Right ventricle myocardium superior (tissue), 1 donor: ENCODE measurements at places on chromosomes 11 and 22.
A peak's percentile ranks its signal among the peaks of the same experiment; 100 is the strongest.

DNA sequence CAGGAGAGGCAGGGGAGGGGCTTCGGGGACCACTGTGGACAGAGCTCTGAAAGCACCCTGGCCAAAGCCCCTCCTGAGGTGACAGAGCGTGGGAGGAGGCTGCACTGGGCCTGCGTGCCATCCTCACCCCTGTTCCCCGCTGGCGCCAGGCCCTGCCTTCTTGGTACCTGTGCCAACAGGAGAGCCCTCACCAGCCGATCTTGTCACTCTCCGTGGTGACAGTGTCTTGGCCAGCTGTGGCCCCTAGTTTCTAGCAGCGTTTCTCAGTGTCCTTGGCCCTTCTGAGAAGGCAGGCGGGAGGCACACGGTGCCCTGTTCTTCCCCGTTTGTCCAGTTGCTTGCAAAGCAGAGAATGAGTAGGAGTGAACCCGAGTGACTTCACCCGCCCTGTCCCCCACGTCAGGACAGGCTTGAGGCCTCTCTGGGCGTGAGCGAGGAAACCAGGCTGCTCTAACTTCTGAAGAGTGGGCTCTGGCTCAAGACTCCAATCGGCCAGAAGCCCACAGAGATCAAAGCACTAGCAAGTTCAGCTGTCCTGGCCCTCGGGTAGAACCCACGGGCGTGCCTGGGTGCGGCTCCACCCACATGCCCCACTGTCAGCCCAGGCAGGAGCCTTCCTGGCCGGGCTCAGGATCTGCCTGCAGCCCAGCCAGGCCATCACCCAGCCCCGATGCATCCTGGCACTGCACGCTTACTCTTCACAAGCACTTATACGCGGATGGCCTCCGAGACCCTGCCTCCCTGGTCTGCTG is 60.2 kb upstream of the EMID1 start:
- DNase-seq, result no peak

GRCh38 chr22:45602824-45603595 is 68.6 kb upstream of the ATXN10 start:
- no peak for DNase-seq

DNA sequence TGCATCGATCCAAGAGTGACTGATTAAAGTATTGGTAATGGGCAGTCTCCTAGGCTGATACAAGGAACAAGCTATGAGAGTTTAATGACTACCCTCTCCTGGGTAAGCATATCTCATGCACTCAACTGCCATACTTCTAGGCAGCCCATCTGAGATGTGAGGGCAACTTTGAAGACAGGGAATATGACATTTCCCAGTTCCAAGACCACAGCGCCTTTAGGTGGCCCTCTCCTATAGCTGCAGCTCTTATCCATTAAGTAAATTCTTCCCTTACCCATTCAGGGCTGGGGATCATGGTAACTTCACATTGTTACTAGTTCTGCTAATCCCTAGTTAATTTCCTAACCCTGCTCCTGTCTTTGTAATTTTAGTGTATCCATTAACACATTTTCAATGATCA is 157.3 kb upstream of the CTSC start:
- DNase-seq, result no peak

GRCh38 chr11:69370984-69371709 is 77.2 kb downstream of the MYEOV start:
- no peak for DNase-seq

DNA sequence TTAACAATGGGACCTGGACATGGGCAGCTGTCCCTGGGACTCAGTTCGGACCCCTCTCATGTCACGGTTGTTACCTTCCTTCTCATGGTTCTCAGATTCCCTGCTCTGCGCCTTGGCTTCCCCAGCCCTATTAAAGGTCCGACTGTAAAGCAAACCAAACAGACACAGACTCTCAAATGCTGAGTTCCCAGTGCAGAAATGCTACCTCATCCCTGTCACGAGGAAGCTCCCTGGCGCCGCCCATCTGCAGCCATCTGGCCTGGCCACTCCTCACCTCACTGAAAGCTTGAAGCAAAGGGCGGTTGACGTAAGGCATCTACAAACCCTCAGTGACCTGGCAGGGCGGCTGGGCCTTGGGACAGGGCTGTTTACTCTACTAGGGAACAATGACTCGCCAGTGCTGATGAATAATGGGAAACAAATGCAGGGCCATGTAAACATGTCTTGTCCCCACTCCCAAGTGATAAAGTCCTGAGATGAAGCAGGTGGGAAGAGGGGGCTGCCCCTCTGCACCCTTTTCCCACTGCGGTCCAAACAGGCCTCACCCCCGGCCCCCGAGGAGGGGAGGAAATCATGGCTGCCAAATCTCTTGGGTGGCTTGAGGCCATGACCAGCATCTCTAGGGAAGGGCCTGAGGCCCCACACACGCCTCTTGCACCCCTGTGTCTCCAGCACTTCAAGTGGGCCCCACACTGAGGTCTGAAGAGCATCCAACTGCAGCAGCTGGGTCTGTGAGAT is 49.3 kb downstream of the SCUBE1 start:
- DNase-seq, result peak; percentile 67

GRCh38 chr22:23072077-23072910 is 2.0 kb downstream of the GNAZ start:
- DNase-seq, result peak; percentile 18

DNA sequence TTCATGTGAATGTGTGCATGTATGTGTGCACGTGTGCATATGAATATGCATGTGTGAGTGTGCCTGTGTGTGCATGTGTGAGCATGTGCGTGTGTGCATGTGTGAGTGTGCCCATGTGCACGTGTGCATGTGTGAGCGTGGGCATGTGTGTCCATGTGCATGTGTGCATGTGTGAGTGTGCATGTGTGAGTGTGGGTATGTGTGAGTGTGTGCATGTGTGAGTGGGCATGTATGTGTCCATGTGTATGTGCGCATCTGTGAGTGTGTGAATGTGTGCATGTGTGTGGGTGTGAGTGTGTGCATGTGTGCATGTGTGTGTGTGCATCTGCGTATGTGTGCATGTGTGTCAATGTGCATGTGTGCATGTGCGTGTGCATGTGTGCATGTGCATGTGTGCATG is 94.7 kb downstream of the ST3GAL4 start:
- DNase-seq, result no peak

DNA sequence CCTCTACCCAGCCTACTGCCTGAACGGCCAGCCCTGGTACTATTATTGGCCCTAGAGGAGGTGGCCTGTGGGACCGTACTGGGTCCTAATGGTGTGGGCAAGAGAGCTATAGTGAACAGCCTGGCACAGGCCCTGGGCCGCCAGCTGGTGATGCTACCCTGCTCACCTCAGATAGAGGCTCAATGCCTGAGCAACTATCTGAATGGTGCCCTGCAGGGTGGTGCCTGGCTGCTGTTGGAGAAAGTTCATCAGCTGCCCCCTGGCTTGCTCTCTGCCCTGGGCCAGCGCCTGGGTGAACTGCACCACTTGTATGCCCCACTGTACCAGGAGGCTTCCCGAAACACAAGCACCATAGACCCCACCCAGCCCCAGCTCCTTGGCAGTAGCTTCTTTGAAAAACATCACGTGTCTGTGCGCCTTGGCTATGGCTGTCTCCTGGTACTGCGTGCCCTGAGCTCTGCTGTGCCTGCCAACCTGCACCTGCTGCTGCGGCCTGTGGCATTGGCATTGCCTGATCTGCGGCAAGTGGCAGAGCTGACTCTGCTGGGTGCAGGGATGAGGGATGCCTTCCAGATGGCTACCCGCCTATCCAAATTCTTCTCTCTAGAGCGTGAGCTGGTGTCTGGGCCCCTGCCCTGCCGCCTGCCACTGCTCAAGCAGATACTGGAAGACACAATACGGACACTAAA is 49.0 kb downstream of the DNHD1 start:
- peak; percentile 71 for DNase-seq

GRCh38 chr11:22343371-22344032 is 5.3 kb downstream of the SLC17A6 start:
- no peak for DNase-seq

DNA sequence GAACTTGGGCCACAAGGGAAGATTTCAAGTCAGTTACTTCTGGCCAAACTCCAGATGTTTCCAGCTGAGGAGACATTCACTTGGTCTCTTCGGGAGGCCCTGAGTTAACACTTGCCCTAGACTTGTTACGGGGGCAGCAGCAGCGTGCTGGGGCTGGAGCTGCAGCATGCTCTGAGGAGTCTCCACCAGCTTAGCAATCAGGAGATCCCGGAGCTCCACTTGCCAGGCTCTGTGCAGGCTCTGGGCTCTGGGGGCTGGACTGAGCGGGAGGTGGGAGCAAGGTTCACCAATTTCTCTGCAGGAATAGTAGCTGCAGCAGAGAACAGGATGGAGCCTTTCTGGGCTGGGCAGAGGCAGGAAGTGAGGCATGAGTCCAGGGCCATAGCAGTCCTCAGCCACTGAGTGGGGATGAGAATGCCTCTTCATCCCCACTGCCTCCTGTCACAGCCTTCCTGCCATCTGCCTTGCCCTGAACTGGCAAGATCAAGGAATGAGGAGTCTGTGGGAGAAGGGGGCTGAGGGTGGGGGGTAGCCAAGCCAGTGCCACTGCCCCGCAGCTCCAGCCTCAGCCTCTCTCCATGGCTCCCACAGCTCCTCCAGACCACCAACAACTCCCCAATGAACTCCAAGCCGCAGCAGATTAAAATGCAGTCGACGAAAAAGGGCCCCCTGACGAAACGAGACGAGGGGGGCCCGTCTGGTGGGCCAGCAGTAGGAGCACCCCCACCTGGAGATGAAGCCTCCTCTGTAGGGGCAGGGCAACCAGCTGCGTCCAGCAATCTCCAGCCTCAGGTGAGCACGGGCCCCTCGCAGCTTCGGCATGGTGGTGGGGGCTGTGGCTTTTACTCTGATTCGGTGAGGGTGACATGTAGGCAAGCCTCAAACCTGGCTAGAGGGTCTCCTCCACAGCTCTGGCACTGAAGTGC is 23.4 kb downstream of the GTPBP1 start:
- DNase-seq, result no peak

GRCh38 chr11:81892770-81893635 is 840.7 kb downstream of the FAM181B start:
- no peak for DNase-seq

GRCh38 chr22:19756288-19757128 is 4.1 kb upstream of the TBX1 start:
- peak; percentile 56 for DNase-seq

DNA sequence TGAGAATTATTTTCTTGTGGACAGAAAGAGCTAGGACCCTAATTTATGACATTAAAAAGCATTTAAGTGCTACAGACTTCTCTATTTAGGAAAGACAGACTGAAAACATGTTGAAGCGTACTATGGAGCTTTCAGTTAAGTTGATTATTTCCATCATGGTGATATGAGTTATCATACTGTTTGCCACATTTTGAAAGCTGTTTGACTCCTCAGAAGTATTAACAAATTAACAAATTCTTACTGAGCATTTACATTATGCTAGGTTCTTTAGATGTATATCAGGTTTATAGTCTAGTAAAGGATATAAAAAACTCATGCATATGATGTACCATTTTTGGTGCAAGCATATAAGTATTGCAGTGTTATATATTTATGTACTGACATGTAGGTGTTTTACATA is 50.1 kb downstream of the ARHGEF12 start:
- DNase-seq, result no peak

DNA sequence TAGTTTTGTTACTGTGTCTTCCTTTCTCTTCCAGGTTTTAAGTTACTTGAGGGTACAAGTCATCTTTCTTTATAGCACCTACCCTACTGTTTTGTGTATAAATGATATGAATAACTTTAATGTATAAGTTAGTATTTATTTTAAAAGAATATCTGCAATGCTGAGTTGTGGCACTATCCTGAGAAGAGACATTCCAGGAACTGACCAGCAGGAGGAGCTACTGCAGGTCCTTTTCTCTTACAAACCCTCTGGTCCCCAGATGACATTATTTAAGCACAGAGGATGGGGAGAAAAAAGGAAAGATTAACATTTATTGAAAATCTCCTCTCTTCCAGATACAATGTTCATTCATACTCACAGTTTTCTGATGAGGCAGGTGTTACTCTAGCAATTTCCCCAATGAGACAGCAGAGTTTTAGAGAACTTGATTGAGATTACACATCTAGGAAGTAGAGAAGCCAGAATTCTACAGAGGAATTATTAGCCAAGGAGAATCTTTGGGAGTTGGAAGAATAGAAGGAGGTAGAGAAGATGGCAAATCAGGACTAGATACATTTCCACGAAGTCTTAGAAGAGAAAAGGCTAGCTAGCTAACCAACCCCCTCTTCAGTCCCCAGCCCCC is 541.2 kb upstream of the API5 start:
- DNase-seq, result no peak

DNA sequence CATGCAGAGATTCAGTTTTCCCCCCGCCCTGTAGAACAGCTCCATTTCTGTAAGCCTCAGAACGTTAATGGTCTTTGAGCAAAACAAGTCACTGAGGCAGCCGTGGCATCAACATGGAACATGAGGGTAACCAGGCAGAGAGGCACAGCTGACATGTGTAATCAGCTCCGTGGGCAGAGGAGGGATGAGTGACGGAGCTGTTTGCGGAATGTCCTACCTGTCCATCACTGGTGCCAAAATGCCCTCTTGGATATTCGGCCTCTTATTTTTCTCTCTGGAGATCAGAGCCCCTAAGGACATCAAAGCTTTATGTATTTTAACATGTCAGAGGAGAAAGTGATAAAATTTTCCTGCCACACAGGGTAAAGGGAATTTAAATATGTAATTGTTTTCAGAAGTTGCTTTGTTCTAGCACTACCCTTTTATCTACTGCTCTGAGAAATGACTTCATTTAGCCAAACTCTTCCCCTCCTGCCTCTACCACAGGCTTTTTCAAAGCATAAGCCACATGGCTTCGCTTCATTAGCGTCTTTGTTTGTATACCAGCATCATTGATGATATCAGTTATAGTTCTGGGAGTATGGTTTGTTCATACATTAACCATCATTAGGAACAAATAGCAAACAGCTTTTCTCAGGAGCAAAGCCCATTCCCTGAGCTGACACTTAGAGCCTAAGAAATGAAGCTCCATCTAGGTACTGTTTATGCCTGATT is 32.9 kb downstream of the C11orf71 start:
- no peak for DNase-seq

- DNase-seq, result no peak
These were observed 70.5 kb downstream of the LUZP2 start for GRCh38 chr11:24567380-24567779.

- no peak for DNase-seq
These were observed 14.5 kb upstream of the CAPRIN1 start for GRCh38 chr11:34037016-34037415.

GRCh38 chr22:24146194-24146616 is 35.1 kb upstream of the SUSD2 start:
- peak; percentile 65 for DNase-seq

GRCh38 chr22:34414467-34415440 is 494.5 kb upstream of the LARGE1 start:
- DNase-seq, result no peak
